Kidney (tissue), 22 donors: ENCODE measurements at places on chromosomes 13 and 19. TPM values are rescaled to one million over a fixed set of nuclear protein-coding genes. Genes with fewer than 3 reads are reported as not detected.

SUCLA2 gene
- 50.7 TPM for total RNA-seq

LPAR2 gene
- 10.4 TPM for total RNA-seq

CEACAM4 gene
- total RNA-seq: 4.7 TPM

IFNL1 gene
- not detected for total RNA-seq

CAPS gene
- 82.1 TPM for total RNA-seq

SMIM44 gene
- total RNA-seq: not detected

CYP2A7 gene
- total RNA-seq: not detected

WDR88 gene
- total RNA-seq: not detected

ZNF493 gene
- total RNA-seq: 26.7 TPM

PPP1R37 gene
- total RNA-seq: 33.0 TPM

ERICH4 gene
- not detected for total RNA-seq

IGFL2 gene
- total RNA-seq: not detected

ZNF285 gene
- 4.9 TPM for total RNA-seq

LIM2 gene
- total RNA-seq: not detected

DPY19L3 gene
- total RNA-seq: 36.7 TPM

CGB1 gene
- total RNA-seq: not detected
